ENCODE measurements at places on chromosomes 3 and 15.

DNA sequence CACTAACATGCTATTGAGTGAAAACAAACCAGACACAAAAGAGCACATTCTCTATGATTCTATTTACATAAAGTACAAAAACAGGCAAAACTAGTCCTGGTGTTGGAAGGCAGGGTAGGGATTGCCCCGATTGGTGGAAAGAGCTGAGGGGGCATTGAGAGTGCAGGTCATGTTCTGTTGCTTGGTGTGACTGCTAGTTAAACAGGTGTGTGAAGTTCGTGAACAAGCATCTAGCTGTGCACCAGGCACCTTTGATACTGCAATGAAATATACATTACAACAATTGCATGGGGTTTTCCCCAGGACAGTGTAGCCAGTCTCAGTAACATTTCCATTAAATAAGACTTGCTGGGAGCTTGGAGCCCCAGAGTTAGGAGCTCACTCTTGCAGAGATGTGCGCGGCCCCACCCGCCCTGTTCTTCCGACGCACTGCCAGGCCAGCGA is 26.3 kb upstream of the THRB start:
- no peak for DNase-seq

- DNase-seq: no peak
These were observed 16.1 kb downstream of the LYSMD2 start for GRCh38 chr15:51721199-51721960.

DNA sequence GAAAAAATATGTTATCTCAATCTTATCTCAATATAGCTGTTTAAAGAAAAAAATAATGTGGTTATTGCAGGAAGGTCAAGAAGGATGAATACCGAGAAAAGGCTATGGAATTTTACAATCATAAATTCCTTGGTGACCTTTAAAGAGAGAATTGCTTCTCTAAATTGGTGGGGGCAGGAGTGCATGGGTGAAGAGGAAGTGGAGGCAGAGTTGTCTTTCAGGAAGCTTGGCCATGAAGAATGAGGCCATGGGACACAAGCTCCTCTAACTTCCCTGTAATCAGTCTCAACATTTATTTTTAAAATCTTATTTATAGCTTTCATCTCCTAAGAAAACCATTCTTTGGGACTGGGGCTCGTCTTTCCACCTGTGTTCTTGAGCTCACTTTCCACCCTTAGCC is 22.4 kb upstream of the ALDH1A2 start:
- DNase-seq: no peak

- DNase-seq: no peak
These were observed 146.1 kb upstream of the CTNNB1 start for GRCh38 chr3:41053220-41053619.

DNA sequence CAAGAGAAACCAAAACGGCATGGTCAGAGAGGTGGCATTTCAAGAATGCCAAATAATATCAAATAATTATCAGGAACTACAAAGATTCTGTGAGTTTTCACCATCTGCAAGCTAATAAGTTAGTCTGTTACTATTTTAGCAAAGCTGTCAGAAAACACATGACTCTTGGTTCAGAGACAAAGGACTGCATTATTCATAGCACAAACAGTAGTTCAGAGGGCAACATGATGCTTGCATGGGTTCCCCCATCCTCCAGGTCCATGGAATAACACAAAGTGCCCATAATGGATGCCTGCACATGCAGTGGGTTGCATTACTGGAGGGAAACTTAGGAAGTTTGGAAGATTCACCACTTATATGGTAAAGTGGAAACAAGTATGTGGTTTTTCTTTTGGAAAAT is 228.8 kb upstream of the ALCAM start:
- DNase-seq: no peak

GRCh38 chr15:61839546-61839945 is 220.7 kb downstream of the VPS13C start:
- DNase-seq: no peak

DNA sequence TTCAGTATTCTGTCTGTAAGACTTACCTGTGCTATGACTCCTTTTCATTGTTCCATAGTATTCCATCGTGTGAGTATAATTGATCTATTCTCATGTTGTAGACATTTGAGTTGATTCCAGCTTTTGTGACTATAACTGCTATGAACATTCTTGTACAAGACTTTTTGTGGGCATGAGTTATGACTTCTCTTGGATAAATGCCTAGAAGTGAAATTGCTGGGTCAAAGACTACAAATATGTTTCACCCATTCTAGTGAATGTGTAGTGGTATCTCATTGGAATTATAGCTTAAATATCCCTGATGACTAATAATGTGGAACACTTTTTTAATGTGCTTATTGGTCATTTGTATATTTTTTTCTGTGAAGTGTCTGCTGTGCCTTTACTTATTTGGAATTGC is 27.6 kb upstream of the NPHP3 start:
- no peak for DNase-seq

- DNase-seq: no peak
These were observed 299.5 kb upstream of the TGFBR2 start for GRCh38 chr3:30306896-30307295.

All from stimulated activated CD4-positive, alpha-beta T cell treated with anti-CD3 and anti-CD28 coated beads, TNF-alpha, amount 100 ng/mL, for 1 hour (primary cell).